ENCODE measurements at places on chromosomes 11 and 22.

DNA sequence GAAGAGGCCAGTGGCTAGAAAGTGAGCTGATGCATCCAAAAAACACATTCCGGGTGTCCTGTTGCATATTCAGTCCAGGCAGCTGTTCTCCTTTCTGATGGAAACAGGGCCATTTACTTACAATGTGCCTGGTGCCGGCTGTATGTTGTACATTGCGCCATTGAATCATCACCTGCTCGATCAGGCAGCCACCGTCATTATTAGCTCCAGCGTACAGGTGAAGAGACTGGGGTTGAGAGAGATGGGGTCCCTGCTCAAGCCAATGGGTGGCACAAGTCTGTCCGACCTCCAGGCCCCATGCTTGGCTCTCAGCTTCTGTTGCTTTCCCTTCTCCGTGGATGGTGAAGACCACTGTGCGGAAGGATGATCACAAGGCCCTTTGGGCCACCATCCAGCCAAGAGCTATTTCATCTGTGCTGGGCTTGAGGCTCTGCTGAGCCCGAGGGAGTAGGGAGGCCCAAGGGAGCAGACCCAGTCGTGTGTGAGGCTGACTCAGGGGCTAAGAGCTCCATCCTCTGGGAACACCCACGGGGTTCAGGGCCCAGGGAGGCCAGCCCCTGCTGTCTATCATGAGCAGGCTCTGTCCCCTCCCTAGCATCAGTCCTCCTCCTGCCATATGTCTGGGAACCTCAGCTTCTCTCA, 20.7 kb upstream of the EMID1 start:
- no peak for DNase-seq

DNA sequence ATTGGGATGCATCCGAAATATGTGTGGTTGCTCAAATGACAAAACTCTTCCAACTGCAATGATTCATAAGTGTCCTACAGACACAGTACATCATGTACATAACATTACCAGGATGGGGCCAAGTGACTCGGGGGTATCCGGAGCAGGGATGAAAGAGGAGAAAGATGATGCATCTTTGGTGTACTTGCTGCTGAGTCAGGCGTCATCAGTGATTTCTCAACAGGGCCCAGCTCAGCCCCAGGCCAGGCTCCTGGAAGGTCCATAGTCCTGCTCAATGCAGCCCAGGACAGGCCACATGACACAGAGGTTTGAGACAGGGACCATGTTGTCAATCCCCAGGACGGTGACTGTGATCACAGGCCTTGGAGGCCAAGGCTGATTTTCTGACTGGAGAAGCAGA, 59.3 kb downstream of the GGTLC2 start:
- no peak for DNase-seq

- DNase-seq: no peak
Observed at GRCh38 chr11:115219376-115219775, 284.8 kb downstream of the CADM1 start.

DNA sequence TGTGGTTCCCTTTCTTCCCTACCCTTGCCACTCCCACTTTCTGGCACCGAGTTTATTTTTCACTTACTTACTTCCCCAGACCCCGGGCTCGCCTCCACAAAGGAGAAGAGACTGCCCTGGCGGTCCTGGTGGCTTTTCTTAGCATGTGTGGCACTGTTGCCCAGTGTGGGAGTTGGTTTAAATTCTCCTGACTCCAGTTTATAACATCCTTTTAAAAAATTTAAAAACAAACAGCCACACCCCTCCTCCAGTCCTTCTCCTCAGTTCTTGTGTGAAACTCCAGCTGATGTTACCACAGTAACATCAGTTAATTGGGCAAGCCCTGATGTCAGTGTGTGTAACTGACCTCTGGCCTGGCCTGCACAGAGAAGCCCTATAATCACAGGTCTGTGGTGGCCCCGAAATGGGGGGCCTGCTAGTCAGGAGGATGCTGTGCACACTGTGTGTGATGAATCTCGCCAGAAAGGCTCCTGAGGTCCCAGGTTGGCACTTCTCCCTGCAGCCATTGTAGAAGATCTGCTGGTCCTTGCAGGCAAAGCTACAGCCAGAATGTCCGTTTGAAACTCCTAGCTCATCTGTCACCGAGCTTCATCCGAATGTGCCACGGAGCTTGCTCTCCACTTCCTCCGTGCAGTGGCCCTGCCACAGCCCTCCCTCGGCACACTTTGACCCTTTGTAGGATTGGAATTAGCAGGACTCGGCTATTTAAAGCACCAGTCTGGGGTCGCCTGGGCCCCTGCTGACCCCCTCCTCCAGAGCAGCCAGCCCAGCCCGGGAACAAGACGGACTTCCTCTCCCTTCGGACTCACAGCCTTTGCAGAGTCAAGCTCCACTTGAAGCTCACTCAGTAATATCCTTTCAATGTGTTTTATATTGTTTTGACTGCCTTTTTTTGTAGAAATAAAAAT, 7.6 kb downstream of the YDJC start:
- no peak for DNase-seq

DNA sequence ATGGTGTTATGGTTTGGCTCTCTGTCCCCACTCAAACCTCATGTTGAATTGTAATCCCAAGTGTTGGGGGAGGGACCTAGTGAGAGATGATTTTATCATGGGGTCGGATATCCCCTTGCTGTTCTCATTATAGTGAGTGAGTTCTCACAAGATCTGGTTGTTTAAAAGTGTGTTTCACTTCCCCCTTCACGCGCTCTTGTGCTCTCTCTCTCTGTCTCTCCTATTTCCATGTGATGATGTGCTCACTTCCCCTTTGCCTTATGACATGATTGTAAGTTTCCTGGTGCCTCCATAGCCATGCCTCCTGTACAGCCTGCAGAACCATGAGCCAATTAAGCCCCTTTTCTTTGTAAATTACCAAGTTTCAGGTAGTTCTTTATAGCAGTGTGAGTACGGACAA, 765.1 kb downstream of the KCNA4 start:
- no peak for DNase-seq

DNA sequence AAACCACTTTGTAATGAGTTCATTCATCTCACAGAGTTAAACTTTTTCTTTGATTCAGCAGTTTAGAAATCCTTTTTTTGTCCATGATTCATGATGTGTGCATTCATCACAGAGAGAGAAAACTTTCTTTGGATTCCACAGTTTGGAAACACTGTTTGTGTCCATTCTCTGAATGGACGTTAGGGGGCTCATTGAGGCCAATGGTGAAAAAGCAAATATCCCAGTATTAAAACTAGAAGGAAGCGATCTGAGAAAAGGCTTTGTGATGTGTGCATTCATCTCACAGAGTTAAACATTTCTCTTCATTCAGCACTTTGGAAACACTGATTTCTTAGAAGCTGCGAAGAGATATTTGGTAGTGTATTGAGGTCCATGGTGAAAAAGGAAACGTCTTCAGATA, 155.6 kb upstream of the TRIM48 start:
- DNase-seq: no peak

DNA sequence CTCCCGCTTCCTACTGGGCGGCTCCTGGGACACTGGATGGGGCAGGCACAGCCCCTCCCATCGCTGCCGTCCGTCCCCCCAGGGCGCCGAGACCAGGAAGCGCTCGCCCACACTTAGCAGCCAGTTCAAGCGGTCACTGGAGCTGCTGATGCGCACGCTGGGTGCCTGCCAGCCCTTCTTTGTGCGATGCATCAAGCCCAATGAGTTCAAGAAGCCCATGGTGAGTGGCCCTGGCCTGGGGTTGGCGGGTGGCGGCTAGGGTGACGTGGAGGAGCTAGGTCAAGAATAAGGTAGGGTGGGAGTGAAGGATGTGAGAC, 44.6 kb downstream of the MYO7A start:
- DNase-seq: peak; percentile 42

- no peak for DNase-seq
Observed at GRCh38 chr11:57087991-57088390, 93.8 kb upstream of the LRRC55 start.

GRCh38 chr11:65973439-65974110, 12.0 kb downstream of the SART1 start:
- no peak for DNase-seq

- DNase-seq: no peak
Observed at GRCh38 chr11:133929401-133930052, 27.2 kb downstream of the IGSF9B start.

- no peak for DNase-seq
Observed at GRCh38 chr22:29308791-29309262, 2.4 kb downstream of the GAS2L1 start.

DNA sequence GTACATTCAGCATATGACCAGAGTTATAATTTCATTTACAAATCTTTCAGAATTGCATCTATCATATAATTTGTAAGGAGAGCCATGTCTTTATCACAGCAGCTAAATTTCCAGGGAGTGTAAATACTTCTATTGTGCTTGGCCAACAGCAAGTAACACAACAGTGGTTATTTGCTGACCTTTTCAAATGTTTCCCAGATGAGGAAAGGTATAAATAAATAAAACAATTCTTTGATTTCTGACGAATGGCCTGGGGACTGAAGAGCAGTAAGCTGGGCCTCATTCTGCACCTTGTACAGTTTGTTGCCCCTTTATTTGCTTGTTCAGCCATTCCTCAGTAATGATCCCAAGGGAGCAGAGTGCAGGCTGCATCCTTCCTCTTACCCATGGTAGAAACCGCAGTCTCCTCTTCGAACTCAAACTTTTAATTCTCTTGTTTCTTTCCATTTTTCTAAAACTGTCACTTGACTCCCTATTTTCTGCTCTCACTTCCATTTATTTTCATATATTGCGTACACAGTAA, 132.8 kb downstream of the DDX10 start:
- DNase-seq: no peak

DNA sequence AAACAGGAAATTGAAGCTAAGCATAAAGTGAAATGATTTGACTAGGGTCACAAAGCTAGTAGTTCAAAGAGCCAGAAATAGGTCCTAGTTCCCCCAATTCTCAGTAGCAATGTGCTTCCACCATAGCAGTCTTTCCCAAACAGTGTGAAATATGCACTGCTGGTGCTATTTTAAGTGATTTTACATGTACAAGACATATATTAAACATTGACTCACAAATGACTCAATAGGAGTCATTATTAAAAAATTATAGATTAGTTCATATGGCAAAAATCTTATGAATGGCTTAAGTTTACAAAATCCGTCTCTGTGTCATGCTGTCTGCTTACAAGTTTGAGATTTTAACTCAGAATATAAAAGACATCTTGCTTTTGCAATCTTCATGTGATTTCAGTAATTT, 21.4 kb downstream of the KIF18A start:
- no peak for DNase-seq

DNA sequence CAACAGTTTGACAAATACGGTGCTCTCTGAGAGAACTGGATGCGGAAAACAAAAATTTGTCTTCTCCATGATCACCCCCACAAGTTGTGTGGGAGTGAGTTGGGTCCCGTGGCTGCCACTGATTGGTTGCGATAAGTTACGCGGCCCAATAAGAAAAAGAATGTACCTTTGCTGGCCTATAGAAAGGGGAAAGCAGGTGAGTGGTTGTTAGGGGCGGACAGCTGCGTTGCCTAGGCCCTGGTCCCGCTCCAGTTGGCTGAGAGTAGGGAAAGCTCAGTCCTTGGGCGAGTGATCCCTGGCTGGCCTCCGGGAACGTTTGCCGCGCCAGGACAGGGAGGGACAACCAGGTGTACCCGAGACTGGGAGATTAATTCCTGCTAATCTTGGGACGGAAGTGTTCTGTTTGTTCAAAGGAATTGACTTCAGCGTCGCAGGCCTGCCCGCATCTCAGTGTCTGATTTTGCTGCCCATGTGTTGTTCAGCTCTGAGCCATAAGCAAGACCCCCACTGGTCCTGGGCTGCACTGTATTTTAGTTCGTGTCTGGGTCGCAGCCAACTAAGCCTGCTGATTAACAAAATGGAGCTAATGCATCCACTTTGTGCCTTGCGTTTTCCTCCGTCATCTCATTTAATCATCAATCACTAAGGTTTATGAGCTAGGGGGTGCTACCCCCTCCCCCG, 773 bp upstream of the SYVN1 start:
- DNase-seq: peak; percentile 99

DNA sequence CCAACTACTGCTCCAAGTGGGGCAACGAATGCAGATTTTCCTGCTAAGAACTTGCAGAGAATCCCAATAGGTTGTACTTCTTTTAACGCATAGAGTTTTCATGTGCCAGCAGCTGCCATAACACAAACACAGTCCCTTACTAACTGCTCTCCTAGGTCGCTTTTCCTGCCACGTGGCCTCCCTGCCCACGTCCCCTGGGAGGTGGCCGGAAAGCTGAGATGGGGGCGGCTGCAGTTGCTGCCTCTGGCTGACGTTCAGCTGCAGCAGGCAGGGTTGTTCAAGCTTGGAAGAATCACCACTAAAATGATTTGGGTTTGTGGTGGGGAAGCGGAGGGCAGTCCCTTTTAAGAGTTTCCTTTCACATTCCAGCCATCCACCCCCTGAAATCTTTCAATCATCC, 39.3 kb downstream of the ZNF202 start:
- no peak for DNase-seq

DNA sequence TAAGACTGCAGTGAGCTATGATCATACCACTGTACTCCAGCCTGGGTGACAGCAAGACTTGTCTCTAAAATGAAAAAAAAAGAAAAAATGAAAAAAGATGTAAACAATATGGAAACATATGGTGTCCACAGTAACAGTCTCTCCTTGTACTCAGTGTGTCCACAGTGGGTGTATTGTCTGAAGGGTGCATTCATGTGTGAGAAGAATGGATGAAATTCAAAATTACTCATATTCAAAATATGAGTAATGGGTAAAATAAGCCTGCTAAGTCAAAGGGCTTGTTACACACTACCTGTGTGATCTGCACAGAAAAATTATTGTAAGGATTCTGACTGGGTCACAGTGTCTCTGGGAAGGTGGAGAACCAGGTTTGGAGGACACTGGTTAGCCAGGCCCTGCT, 26.9 kb downstream of the PPFIA1 start:
- no peak for DNase-seq

DNA sequence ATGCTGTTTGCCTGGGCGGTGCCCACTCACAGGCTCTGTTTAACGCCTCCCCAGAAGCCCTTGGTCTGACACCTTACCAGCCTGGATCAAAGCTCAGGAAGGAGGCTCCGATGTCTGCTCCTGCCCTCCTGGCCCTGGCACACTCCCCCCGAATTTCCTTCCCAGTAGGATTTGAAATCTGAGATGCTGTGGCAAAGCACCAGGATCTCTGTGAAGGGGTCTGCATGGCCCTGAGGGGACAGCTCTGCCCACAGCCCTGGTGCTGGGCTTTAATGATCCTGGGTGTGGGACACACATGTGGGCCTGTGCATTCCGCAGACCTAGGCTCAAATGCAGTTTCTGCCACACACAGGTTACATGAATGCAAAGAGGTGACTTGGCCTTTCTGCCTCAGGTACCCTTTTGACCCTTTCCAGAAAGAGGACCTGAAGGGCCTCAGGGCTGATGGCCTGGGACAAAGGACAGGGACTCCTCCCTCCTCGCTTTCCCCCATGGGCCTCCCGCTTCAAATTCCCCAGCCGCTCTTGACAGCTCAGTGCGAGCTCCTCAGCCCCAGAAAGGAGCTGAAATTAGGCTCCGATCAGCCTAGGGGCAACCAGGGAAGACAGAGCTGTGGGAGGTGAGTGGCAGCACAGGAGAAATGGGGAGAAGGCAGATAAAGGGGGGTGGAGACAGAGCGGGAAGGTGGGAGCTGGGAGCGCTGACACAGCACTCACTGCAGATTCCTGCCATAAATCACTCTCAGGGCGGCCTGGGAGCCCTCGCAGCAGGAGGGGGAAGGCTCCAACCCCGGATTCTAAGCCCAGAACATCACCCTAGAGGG, 41.3 kb downstream of the TRIM29 start:
- DNase-seq: no peak

GRCh38 chr22:43999378-43999777, 24.7 kb upstream of the PARVB start:
- DNase-seq: no peak
